ENCODE measurements at places on chromosomes 13 and 19.

DNA sequence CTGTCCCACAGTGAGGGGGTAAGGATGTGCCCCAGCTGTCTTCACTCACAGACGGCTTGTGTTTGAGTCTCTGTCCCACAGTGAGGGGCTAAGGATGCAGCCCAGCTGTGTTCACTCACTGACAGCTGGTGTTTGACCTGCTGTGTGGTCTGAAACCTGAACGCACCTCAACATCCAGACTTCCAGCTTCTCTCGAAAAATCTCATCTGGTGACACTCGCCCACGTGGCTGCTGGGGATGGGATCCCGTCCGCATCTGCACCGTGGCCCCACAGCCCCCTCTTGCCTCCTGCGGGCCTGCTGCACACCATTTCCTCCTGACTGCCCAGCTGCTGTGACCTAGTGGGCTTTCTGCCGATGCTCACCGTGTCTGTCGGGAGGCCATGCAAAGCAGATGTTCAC, 27.3 kb downstream of the CHAF1A start:
- no peak for DNase-seq

- DNase-seq, result no peak
Measured at GRCh38 chr13:104098421-104098820, 1032.2 kb upstream of the SLC10A2 start.

DNA sequence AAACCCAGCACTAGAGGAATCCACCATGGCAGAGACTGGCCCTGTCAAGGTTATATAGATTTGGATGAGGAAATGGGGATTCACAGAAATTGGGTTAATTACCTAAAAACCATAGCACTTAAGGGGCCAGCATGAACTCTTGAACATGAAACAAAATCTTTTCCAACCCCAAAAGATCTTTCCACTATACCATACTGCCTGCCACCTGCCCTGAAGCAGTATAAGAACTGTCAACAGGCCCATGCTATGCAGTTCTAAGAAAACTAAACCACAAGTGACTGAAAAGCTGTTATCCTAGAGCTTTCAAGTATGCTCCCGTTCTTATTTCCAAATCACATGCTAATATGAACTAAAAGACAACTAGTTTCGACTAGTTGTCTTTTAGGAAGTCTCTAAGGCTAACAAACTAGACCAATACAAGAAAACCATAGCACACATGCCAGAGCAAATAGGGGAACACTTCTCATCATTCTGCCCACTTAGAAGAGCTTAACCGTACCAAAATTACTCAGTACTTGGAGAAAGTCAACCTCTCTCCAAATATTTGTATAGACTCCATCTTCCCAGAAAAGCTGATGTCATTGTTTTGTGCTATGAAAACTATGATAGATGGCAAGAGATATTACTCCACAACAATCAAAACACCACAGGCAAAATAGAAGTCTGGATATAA, 27.5 kb downstream of the HSPH1 start:
- no peak for DNase-seq

GRCh38 chr13:27921421-27921960, 1.7 kb downstream of the PDX1 start:
- no peak for DNase-seq

DNA sequence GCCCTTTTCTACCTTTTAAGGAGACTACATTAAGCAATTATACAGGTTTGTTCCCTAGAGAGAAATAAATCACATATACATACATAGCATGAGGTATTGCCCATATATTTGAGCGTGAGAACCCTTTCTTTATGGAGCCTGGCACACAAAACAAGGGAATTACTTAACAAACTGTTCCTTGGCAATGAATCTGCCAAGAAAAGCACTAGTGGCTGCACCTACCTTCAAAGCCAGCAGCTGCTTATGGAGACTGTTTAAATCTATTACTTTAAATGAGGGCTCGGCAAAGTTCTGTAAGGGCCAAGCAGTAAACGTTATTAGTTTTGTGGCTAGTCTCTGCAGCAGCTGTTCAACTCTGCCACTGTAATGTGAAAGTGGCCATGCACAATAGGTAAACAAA, 7.0 kb downstream of the RFX1 start:
- no peak for DNase-seq

DNA sequence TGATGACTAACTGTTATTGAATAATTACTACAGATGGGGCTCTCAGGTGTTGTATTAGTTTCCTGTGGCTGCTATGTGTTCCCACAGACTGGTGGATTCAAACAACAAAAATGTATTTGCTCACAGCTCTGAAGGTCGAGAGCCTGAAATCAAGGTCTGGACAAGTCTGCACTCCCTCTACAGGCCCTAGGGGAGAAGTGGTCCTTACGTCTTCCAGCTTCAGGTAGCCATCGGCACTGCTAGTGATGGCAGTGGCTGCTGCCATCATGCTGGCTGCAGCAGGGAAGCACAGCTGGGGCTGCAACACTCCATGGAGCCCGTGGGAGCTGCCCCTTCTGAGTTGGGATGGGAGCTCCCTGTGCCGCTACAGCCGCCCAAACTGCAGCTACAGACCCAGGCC, 1.9 kb downstream of the TEX26 start:
- DNase-seq, result no peak

DNA sequence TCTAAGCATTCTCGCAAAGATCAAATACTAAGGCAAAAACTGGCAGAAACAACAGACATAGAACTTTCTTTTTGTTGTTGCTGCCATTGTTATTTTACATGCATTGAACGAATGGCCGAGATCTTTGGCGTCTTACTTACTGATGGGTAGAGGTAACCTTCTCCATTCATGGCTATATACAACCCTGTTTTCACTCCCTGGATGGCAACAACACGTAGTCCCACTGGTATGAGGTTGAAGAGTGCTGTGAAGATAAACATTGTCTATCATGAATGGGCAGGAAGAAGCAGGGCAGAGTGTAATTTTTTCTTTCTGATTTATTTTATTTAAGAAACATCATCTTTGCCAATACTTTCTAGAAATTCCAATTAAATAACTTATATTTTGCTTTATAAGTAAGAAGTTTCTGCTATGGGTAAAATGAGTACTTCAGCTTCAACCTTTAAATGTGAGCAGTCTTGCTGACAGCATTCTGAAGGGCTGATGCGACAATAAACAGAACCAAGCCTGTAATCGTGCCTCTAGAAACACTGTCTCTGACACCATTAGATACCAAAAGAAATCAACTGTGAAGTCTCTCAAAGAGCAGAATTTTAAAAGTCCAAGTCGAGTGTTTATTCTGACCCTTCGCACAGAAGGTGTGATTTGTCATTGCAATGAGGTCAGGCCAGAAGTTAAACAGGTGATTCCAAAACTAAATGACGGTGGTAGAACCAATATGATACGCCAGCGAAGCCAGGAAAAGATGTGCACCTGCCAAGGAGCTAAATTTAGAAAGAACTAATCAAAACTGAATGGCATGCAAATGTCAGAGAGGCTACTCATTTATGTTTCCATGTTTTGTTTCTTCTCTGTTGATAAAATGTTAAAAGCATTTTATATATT, 416.4 kb downstream of the ITGBL1 start:
- DNase-seq, result no peak

Data from T-helper 22 cell (primary cell).